SK-N-SH (cell line): ENCODE measurements at places on chromosomes 1 and 21. TPM values are rescaled to one million over a fixed set of nuclear protein-coding genes. Genes with fewer than 3 reads are reported as not detected.
A peak's percentile ranks its signal among the peaks of the same experiment; 100 is the strongest.

DNA sequence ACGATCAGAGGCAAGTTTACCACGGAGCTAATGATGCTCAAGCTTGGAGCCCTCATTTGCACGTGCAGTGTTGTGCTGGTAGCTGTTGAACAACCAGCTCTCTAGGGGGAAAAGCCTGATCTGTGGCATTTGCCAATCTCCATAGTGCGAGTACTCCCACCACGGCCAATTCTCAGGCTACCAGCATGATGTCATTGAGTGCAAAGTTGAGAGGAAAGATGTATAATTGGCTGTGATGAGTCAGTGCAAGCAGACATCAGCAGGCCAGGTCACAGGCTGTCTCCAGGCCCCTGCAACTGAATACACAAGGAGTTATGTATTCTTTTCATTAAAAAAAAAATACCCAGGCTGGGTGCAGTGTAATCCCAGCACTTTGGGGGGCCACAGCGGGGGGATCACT is 233.1 kb upstream of the VAMP3 start:
- no peak for DNase-seq

GRCh38 chr1:197666769-197667285 is 108.5 kb downstream of the DENND1B start:
- DNase-seq, result no peak

DNA sequence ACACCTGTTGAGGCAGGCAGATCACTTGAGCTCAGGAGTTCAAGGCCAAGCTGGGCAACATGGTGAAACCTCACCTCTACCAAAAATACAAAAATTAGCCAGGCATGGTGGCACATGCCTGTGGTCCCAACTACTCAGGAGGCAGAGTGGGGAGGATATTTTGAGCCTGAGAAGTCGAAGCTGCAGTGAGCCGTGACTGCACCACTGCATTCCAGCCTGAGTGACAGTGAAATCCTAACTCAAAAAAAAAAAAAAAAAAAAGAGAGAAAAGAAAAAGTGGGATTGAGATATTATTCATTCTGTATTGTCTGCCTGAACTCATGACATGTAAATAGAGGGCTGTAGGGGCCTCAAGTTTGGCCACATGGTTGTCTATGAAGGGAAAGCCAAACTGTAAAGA is 37.3 kb downstream of the WNT2B start:
- no peak for DNase-seq

DNA sequence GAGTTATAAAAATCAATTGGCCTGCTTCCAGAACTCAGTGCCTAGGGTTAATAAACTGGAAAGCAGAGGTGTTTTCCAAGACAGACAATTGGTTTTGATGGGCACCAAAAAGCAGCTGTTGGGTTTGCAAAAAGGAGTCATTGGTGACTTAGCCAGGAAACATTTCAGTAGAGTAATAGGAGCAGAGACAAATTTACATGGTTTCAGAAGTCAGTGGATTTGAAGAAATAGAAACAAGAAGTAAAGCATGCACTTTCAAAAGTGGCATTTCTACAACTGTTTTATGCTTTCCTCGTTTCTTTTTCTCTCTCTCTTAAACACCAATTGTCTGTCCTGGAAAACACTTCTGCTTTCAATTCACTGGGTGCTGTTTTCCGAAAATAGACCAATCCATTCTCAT is 87.8 kb downstream of the GLUL start:
- no peak for DNase-seq

DNA sequence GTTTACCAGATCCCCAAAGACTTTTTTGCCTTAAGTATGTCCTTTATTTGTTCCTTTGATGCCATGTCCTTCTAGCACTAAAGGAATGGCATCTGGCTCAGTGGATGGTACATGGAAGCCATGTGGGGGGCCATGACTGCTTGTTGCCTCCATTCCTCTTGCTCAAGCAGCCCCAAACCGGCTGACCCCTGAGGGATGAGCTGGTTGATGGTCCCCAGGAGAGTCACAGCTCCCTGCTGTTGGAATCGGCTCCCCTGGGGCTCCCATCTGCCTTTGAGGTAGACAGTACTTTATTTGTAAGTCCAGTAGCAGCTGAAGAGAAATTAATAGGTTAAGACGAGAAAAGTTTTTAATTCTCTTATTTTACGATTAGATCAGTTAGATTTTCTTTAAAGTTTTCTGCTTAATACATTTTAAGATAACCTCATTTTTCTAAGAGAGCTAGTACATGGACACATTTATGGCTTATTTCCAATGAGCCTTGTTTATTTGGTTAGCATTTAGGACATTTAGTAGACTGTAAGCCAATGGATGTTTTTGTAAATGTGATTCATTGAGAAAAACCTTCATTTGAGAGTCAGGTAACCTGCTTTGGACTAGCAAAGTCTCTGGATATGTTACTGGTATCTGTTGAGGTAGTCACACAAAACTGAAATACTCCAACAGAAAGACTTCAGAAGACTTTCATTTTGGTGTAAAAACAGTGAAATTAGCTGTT is 88.2 kb downstream of the CAMTA1 start:
- DNase-seq, result no peak

DNA sequence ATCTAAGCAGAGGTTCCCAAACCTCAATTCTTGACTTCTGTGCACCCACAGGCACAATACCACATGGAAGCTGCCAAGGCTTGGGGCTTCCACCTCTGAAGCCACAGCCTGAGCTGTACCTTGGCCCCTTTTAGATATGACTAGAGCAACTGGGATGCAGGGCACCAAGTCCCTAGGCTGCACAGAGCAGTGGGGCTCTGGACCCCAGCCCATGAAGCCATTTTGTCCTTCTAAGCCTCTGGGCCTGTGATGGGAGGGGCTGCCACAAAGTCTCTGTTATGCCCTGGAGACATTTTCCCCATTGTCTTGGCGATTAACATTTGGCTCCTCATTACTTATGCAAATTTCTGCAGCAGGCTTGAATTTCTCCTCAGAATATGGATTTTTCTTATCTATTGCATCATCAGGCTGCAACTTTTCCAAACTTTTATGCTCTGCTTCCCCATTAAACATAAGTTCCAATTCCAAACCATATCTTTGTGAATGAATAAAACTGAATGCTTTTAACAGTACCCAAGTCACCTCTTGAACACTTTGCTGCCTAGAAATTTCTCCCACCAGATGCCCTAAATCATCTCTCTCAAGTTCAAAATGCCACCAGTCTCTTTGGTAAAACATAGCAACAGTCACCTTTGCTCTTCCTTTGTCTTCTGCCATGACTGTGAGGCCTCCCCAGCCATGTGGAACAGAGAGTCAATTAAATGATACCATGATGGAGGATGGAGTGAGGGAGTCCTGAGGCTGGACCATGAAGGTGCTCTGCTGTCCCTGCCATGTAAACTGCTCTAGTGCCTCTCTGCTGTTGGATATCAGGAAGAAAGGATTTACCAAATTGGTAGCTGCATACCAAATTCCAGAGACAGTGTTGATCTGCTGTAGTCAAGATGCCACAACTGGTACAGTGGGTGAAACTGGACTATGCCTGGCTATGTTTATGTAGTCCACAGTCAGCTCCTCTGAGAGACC is 37.6 kb downstream of the RUNX3 start:
- no peak for DNase-seq

DNA sequence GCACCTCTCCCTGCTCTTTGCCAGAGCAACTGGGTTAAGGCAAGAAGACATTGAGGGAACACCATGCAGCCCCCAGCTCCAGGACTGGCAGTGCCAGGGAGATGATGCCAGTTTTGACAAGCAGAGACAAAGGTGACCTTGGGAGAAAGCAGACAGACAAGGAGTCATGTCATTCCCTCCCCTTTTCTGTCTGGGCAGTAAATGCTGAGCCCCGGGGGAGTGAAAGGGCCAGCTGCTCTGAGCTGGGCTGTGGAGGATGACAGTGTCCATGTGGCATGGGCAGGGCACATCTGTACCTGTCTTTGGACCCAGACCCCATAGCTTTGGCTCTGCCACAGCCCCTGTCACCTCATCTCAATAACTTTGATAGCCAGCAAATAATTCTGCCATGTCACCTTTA is 24.2 kb downstream of the PLEKHA6 start:
- peak; percentile 68 for DNase-seq

DNA sequence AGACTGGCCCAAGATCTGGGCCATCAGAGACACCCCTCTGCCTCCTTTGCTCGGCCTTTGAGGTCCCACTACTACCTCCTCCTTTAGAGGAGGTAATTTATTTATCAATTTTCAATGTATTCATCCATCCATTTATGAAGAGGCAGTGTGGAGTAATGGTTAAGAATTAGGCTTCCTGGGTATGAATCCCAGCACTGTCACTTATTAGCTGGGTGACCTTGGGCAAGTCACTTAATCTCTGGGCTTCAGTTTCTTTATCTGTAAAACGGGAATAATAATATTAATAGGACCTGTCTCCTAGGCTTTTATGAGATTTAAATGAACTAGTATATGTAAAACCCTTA is 1.7 kb downstream of the NR0B2 start:
- DNase-seq, result no peak

GRCh38 chr1:116259663-116260062 is 113.4 kb upstream of the ATP1A1 start:
- no peak for DNase-seq

DNA sequence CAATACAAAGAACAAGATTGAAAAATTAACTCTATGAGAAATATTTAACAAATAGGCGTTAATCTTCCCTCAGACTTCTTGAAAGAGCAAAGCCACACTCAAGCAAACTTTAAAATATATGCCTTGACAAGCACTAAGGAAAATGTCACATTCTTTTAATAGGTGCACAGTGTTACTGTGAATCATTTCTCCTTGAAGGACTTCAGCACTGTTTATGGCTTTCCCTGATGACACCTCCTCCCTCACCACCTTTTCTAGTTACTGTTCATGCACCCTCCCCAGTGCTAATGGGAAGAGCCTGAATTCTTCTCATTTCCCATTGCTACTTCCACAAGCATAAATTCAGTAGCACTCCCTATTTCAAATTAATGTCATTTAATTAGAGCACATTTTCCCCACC is 299.5 kb upstream of the RRP15 start:
- DNase-seq, result no peak

Gene NTMT2
- not detected in 2 replicates for polyA plus RNA-seq

Gene CELA2B
- polyA plus RNA-seq, result not detected in 2 replicates

Gene CROCC
- polyA plus RNA-seq, result 31.9 and 39.1 TPM in 2 replicates

Gene CASZ1
- polyA plus RNA-seq, result 0.37 and 0.51 TPM in 2 replicates

Gene ETV3L
- polyA plus RNA-seq, result not detected in 2 replicates

Gene TPTE
- not detected in 2 replicates for polyA plus RNA-seq

Gene ACTN2
- polyA plus RNA-seq, result 0.10 and 0.15 TPM in 2 replicates

Gene SFN
- 0.18 and 0.23 TPM in 2 replicates for polyA plus RNA-seq

Gene TMEM53
- 14.9 and 16.9 TPM in 2 replicates for polyA plus RNA-seq
